Activated CD4-positive, alpha-beta T cell treated with anti-CD3 and anti-CD28 coated beads, Interleukin-2, amount 50 U/mL, for 4 hours (primary cell): ENCODE measurements at places on chromosomes 3 and 15.

DNA sequence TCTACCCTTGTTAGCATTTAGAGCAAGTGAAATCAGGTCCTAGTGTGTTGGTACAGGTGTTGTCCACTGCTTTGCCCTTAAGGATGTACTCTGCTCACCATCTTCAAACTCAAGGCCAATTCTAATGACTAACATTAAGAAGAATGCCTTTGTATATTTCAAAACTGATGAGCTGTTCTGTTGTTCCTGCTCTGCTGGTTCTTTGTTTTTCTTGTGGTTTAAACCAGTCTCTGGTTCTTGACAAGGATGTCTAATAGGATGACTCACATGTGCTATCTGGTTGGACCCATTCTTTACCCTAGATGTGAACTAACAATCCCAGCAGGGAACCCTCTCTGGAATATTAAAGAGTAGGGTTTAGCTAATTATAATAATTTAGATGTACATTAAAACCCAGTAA lies 17.3 kb downstream of the ABHD5 start:
- no peak for DNase-seq

- no peak for DNase-seq
Measured at GRCh38 chr15:100081454-100081853, 260.3 kb downstream of the ADAMTS17 start.

DNA sequence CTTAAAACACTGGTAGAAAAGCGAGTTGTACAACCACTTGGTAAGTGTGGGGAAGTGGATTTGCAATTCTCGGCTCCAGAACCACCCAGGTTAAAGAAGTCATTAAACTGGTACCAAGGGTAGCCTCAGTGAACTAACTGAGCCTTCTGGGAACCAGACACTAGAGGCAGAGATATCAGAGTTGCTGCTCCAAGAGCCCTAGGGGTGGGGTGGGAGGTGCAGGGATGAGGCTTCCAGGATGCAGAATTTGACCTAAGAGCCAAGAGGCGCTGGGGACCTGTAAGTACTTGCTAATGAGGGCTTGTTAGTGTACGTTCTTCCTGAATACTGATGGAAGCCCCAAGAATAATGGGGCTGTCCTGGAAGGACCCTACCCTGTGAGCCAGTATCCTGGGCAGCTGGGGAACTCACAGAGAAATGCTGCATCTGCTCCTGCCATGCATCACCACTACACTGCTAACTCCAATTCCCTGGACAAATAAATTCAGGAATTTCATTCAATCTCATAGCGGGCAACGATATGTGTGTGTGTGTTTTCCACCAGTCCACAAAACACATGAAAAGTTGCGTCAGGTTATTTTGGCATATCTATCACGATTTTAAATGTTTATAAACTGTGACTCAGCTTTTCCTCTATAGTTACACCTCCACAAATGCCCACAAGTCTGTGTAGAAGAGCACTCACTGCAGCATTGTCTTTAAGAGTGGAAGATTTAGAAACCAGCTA lies 23.8 kb downstream of the STIMATE start:
- no peak for DNase-seq

- no peak for DNase-seq
Measured at GRCh38 chr15:89723031-89723430, 28.0 kb downstream of the MESP1 start.

DNA sequence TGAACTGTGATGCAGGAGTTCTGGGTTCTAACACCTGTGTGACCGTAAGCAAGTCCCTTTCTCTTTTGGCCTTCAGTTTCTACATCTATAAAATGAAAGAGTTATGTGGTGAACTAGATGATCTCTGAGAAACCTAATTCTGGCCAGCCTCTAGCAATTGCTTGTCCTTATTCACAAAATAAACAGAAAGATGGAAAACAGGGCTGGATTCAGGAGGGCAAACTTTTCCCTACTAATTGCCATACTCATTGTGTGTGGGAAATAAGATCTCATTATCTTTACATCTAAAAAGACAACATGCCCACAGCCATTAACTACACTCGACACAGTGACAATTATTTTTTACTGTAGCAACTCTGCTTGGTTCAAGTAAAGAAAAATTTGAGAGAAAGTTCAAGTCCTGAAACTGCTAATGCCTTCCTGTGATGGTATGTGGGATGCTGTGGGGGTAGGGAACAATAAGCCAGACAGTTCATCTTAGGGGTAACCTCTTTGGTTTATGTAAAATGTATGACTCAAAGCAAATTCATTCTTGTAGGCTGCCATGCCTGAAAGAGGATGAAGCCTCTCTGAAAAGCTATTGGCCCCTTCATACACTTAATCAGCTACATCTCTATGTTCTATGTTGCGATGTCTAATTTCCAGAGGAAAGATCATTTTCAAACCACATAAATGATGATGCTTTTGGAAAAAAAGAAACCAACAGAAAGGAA lies 177.6 kb upstream of the BCL6 start:
- no peak for DNase-seq

DNA sequence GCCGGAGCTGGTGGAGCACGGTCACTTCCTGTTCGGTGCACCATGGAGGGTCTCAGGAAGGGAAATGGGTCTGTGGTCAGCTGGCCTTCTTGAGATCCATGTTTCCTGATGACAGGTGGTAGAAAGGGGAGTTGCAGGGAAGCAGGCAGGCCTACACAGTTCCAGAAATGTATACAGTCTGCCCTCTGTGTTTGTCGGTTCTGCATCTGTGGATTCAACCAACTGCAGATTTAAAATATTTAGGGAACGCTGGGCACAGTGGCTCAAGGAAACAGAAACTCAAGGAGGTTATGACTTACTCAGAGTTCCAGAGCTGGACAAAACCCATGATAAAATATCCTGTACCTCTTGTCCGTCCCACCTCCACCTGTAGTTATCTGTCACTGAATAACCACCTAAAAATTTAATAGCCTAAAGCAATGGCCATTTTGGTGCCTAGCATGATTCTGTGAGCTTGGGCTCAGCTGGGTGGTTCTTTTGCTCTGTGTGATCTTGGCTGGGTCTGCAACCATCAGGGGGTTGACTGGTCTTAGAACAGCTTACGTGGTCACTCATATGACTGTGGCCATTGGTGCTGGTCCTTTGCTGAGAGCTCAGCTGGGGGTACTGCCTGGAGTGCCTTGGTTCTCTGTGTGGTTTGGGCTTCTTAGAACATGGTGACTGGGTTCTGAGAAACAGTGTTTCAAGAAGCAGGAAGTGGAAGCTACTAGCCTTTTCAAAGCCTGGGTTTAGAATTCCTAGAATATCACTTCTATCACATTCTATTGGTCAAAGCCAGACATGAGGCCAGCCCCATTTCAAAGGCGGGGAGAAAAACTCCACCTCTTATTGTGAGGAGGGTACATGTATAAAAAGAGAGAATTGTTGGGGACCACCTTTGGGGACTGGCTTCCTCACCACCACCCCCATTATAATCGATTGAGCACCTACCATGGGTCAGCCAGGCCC lies 239.7 kb upstream of the BHLHE40 start:
- no peak for DNase-seq

DNA sequence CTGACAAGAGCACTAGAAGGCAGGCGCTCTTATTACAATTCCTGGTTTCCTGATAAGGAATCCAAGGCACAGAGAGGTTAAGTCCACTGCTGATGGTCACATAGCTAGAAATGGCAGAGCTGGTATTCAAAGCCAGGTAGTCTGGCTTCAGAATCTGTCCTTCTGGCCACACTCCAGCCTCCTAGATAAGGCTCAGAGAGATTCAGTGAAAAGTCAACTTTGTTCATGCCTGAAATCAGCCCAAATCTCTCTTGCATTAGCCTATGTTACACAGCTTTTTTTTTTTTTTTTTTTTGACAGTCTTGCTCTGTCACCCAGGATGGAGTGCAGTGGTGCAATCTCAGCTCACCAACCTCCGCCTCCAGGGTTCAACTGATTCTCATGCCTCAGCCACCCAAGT lies 21.1 kb upstream of the CMTM8 start:
- no peak for DNase-seq

- DNase-seq, result no peak
Measured at GRCh38 chr15:59237924-59238331, 31.3 kb downstream of the LDHAL6B start.

DNA sequence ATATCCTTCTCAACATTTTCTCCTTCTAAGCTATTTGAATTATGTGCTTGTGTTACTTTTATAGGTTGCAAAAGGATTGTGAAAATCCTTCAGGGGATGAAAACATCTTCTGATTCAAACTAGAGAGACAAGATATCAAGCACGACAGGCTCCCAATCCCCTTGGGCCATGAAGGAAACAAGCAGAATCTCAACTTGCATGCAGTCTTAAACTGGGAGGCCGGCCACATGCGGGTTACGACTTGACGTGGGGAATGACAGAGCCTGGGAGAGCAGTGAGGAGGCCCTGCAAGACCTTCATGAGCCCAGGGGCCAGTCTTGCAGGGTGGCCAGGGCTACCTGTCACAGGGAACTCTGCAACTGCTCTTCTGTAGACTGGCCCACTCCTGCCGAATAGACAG lies 94.4 kb downstream of the SCN11A start:
- no peak for DNase-seq

- no peak for DNase-seq
Measured at GRCh38 chr3:141063831-141064230, 12.7 kb downstream of the SPSB4 start.

DNA sequence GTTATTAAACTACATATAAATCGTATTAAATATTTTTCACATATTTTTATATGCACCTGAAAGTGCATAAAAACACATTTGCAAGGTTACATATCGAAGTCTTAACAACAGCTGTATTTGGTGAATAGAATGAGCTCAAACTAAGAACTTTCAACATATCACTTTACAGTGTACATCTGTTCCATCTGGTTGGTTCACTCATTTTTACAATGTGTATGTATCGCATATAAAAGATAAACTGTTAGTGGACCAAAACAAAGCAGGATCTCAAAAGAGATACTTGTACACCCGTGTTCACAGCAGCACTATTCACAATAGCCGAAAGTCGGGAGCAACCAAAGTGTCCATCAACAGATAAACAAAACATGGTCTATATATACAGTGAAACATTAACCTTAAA lies 55.8 kb downstream of the TBL1XR1 start:
- DNase-seq, result no peak

DNA sequence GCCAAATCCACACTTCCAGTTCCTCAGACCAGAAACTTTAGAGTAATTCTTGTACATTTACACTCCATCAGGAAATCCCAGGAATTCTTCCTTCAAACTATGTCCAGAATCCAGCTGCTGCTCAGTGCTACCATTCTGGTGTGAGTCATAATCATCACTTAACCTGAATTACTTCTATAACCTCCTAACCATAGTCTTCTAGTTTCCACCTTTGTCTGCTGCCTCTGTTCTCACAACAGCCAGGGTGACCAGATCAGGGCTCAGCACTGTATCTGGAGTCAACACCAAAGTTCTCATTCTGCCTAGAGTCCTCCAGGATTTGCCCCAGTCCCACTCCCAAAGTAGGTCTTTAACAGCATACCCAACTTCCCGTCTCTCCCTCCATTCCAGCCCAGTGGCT lies 3.4 kb downstream of the CLDND1 start:
- no peak for DNase-seq

DNA sequence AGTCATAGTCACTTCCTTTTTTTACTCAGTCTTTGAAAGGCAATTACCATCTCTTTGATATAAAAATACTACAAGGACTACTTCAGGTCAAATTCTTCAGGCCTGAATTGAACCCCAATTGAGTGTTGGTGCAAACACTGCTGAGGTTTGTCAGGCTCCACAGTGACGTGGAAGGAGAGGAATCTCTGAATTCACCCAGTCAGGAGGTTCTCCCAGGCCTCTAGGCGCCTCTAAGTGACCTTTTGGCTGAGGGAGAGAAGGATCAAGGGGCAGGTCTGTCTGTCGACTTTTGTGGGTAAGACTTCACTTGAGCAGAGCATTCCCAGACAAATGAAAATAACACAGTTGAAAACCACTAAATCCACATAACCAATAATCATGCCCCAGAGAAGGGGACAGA lies 227.6 kb upstream of the CHRNA7 start:
- no peak for DNase-seq

DNA sequence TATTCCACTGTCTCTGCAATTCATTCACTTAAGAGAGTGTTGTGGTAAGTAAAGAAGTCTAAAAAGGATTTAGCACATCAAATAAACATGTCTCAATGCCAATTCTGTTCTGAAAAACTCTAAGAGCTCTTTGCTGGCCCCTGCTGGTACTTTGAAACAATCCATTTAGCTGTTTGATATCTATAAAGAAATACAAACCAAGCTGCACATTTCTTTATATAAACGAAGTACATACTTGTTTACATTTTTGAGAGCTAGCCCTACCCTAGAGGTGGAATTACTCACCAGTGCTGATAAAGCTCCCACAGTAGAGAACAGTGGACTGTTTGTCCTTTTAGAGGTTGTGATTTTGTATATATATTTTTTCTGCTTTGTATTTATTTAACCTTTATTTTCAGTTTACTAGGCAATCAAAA lies 75.5 kb downstream of the NEDD4 start:
- DNase-seq, result no peak

DNA sequence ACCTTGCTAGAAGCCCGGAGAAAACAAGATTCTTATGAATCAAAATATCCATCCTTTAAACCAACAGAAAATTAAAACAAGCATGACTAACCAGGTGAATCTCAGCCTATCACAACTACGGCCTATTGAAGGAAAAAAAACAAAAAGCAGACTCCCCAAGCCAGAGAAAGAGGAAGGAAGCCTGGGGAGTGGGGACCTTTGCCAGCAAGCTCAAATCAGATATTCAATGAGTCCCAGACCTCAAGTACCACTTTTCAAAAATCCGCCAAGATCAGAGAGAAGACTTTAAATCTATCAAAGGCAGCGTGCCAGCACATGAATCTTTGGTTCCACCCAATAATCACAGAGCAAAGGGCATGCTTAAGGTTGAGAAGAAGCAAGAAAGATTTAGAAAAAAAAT lies 253.8 kb downstream of the NTRK3 start:
- DNase-seq, result no peak

GRCh38 chr15:77569729-77570125 lies 63.0 kb downstream of the LINGO1 start:
- DNase-seq, result no peak

GRCh38 chr3:117356091-117356705 lies 646.6 kb downstream of the TUSC7 start:
- no peak for DNase-seq

- no peak for DNase-seq
Measured at GRCh38 chr3:40258555-40258954, 51.0 kb upstream of the EIF1B start.

DNA sequence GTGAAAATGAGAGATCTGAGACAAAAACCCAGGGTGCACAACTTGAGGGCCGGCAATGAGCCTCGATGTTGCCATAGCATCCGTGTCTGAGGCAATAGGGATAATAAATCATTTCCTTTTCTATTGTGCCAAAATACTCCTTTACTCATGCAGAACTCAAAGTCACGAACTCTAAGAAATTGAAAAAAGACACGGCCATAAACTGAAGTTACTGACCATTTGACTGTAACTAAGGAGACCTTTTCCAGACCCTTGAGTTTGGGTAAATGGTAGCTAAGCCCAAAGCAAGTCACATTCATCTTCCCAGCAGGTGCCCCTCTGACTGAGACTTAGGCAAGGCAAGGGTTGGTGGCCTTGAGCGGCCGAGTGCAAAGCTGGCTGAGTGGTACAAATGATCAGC lies 141.2 kb upstream of the SLCO3A1 start:
- DNase-seq, result no peak

GRCh38 chr3:31262201-31262600 lies 270.5 kb upstream of the STT3B start:
- no peak for DNase-seq

GRCh38 chr3:155208183-155208800 lies 85.2 kb downstream of the STRIT1 start:
- DNase-seq, result no peak
